ENCODE measurements at places on chromosomes 16 and 17.

- no peak for DNase-seq
Observed at GRCh38 chr16:64122177-64122576, 999.7 kb downstream of the CDH11 start.

DNA sequence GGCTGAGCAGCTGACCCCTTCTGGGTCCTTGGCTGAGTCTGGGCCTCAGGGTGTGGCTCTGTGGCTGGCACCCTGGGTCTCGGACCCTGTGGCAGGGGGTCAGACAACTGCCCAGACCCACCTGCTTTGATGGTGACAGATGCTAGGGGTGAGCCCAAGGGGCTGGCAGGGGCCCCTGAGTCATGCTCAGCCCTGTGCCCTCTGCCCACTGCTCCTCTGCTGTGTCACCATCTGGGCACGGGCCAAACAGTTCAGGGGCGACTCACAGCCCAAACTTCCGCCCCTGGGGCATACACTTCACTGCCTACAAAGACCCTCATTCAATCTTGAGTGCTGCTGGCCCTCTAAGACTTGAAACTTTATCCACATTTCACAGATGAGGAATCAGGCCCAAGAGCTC lies 5.7 kb downstream of the ADGRG1 start:
- no peak for DNase-seq

- DNase-seq = no peak
Observed at GRCh38 chr16:15770512-15770911, 86.3 kb downstream of the MYH11 start.

- no peak for DNase-seq
Observed at GRCh38 chr17:74779501-74779900, 3.4 kb upstream of the NAT9 start.

GRCh38 chr16:57041182-57042156 lies 50.9 kb upstream of the CPNE2 start:
- peak; percentile 79 for DNase-seq

GRCh38 chr16:12311309-12311708 lies 334.8 kb downstream of the SNX29 start:
- DNase-seq = no peak

DNA sequence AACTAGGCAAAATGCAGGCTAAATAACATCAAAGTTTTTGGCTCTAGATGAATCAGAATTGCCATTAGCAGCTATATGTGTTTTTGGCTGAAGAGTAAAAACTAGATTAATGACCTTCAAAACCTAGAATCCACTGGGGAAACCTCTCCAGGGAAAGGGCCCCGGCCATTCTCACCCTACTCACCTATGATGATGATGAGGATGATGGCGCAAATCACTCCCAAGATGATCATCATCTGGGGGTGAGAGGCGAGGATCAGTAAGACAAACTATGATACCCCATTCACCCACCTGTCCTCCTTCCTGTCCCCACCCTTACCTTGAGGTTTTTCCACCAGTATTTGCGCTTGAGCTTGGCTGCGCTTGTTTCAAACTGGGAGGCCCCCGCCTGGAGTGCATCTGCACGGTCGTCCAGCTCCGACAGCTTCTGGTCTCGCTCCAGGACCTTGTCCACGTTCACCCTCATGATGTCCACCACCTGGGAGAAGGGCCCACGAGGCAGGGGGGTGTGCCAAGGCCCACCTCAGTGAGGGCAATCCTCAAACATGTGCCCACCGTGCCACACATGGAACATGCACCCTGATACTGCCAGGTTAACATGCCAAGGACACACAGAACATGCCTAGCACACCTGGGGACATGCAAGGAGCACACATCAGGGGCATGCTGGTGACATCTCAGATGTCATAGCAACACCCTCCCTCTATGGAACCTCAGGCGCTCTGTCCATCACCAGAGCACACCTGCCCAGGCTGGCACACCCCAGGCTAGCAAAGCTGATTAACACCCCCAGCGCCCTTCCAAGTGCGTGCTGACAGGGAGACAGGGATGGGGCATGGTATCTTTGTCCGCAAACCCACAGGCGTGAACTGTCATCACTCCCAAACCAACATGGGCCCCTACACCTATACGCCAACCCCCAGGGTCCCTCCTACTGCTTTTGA lies 1.2 kb downstream of the VAMP2 start:
- no peak for DNase-seq

GRCh38 chr16:27221576-27222248 lies 18.4 kb downstream of the KDM8 start:
- DNase-seq = no peak

DNA sequence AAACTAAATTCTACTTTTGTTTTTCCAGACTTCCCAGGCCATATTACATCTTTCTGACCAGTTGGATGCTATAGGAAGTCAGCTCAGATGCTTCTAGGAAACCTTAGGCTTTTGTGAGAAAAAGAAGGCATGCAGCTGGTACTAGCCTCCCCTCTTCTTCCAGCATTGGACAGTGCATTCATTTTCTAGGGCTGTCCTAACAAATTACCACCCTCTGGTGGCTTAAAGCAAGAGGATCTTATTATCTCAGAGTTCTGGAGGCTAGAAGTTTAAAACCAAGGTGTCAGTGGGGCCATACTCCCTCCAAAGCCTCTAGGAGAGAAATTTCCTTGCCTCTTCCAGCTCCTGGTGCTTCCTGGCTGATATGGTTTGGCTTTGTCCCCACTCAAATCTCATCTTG lies 467.8 kb downstream of the SLC39A11 start:
- DNase-seq = no peak

DNA sequence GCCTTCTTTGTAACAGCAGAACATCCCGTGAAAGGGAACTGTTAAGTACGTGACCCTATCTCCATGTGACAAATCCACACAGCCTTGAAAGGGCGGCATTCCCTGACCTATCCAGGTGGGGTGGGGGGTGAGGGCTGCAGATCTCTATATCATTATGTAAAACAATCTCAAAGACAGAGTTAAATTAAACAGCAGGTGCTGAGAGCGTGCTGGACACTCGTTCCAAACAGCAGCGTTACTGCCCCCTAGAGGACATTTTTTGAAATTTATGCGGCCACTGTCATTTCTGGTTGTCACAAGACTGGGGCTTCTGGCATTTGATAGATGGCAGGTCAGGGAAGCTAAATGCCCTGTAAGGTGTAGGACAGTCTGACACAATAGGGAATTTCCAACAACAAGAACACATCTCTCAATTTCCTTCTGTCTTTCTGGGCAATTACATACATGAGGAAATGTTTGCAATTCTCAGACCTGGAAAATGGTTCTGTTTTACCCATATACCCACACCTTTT lies 6.7 kb upstream of the SLC25A39 start:
- peak; percentile 63 for DNase-seq

Measured in stimulated activated CD4-positive, alpha-beta T cell treated with anti-CD3 and anti-CD28 coated beads, Interleukin-1b, Interleukin-23, amount 100 ng/mL, for 24 hours (primary cell).